Amygdala (tissue), 56 donors: ENCODE measurements at places on chromosomes 12 and 14.
A peak's percentile ranks its signal among the peaks of the same experiment; 100 is the strongest.

DNA sequence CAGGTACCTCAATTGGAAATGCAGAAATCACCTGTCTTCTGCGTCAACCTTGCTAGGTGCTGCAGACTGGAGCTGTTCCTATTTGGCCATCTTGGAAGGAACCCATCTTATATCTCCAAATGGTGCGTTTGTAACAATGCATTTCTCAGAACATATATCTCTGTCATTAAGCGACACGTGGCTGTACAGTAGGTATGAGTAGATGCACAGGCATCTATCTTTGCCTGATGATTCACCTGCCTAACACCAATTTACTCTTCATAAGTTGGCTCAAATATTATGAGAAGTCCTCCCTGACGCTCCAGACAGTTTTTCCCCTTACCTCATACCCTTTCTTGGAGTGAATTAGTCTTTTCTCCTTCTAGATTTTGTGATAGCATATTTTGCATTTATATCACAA lies 44.2 kb downstream of the GPR137C start:
- DNase-seq: no peak

- DNase-seq: no peak
Observed at GRCh38 chr14:34665785-34666435, 36.0 kb upstream of the SNX6 start.

- DNase-seq: no peak
Observed at GRCh38 chr12:49669796-49670195, 37.4 kb downstream of the FMNL3 start.

DNA sequence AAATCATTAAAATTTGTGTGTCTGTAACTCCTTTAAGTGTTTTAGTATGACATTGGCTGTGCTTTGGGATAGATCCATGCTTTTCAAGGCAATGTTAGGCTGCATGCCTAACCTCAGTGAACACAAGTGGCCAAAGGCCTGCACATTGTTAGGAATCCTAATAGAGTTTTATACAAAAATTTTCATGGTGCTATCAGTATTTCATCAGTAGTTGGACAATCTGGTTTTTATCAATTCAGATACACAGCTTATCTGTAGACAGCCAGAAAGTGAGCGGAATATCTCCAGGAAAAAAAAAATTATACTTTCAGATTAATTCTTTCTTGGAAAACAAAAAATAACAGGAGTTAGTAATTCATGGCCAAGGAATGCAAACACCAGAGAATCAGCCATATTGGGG lies 324.0 kb upstream of the PDE3A start:
- no peak for DNase-seq

DNA sequence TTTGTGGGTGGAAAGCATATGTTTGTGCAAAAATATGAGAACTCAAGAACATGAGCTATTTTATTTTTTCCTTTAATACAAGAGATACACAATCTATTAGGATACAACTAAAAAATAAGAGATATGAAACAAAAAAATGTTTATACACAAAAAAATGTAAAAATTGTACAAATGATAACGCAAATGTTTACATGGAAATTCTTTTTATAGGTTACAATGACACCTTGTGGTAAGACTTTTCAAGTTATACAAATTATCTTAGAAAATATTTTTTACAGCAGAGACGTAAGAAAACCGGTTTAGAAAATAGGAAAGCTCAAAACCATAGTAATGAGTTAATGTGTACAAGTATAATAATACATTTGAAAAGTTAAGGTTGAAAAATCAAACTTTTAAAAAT lies 25.5 kb downstream of the CEP83 start:
- no peak for DNase-seq

GRCh38 chr14:104187931-104188726 lies 49.7 kb downstream of the KIF26A start:
- no peak for DNase-seq

- no peak for DNase-seq
Observed at GRCh38 chr12:52300796-52301691, 9.7 kb upstream of the KRT81 start.

DNA sequence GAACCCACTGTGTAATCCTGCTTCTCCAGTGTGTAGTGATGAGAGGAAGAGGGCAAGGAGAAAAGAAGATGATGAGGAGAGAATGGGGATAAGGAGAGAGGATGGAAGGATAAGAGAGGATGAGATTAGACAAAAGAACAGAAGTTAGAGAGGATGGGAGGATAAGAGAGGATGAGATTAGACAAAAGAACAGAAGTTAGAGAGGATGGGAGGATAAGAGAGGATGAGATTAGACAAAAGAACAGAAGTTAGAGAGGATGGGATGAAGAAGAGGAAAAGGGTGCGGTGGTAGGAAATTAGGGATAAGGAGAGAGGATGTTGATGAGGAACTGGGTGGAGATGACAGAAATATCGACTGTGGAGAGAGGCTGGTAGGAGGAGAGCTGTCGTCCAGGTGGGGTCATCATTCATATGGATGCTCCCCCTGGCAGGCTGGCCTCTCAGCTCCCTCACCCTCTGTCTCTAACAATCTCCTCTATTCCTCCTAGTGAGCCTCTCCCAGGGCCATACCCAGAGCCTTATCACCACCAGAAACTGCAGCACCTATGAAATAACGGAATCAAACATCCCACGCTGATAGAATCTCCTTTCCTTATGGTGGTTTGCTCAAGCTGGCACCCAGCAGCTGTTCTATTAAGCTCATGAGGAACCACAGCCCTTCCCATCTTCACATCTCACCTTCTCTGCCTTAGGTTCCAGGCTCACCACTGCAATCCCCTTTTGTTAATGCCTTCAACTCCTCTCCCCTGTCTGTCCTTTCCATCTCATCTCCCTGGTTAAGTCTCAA lies 6.0 kb upstream of the CIROP start:
- no peak for DNase-seq

DNA sequence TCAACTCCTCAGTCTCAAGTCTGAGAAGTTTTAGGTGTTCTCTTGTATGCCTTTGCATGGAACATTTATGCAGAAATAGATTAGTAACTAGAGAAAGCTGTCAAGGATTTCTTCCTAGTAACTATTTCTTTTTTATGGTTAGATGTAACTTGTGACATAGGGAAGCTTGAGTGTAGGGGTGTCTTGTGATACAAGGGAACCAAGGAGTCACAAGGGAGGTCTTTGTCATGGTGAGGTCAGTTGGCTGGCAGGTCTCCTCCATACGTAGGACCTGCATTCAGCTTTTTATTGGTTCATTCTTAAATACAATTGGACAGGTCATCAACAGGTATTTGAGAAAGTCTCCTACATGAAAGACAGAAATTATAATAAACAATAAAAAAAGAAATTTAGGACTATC lies 394.0 kb upstream of the CCDC196 start:
- DNase-seq: no peak

GRCh38 chr12:122743895-122744525 lies 8.6 kb upstream of the DENR start:
- DNase-seq: no peak

DNA sequence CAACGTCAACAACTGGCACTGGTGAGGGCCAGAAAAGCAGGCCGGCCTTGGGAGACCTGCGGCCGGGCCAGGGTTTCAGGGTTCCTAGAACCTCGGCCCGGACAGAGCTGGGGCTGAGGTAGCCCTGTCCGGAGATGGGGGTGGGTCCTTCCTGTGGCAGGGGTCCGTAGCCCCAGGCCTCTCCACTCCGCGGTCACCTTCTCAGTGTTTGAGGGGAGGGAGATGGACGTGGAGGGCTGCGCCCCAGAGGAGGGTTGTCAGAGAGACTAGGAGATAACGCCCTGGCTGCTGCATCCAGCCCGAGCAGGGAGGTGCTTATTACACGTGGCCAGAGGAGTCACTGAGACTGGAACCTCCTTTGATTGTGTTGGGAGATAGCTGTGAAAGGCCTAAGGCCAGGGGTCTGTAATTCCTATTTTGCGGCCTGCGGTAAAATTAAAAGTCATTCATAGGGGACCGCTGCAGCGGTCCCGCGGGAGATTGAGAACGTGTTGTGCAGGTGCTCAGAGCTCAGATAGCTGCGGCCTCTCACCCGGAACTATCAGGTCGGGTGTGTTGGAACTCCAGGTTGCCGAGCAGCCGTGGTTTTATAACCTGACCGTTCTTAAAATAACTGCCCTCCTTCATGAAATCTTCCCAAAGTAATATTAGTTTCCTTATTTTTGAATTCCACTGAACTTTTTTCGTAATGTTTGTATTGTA lies 507 bp downstream of the AHSA1 start:
- no peak for DNase-seq

DNA sequence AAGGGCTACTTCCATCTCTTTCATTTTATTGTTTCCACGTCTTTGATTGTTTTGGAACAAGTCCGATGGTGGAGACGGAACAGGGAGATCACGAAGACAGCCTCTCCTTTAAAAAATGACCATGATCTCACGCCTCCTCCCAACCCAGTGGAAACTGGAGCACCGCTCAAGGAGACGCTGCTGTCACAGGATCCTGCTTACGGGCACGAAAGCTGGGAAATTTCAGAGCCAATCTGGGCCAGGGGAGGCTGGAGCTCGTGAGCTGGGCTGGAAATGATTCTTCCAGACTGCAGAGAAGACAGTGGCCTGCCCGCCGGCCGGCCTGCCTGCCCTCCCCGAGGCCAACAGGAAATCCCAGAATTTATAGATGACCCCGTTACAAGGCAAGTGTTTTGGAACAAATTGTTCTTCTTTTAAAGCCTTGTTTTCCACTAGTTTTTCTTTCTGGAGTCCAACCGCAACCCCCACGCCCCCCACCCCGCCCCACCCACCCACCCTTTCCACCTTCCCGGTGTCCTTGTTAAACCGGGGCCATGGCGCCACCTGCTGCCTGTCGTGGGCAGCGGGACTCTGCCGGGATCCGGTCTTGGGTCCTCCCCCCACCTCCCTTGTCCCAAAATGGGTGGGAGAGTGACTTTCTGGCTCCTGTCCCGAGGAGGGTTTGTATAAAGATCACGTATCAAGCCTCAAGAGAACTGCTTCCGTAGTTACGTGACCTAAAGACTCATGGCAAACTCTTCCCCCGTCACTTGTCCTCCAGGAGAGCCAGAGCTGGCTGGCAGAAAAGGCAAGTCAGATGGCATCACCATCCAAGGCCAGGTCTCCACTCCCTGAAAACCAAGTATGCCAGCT lies 40.3 kb downstream of the MAP1LC3B2 start:
- peak; percentile 3 for DNase-seq

DNA sequence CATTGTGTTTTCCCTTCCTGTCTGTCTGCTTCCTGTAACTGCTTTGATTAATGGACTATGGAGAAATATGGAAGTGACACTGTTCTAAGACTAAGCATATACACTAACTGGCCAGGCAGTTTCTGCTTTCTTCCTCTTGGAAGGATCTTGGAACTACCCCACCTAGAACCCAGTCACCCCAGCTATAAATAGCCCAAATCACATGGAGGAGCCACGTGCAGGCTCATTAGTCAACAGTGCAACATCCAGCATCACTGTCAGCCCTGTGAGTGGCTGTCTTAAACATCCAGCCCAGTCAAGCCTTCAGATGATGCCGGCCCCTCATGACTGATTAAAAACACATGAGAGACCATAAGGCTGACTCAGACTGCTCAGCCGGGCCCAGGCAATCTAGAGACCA lies 39.2 kb downstream of the BCAT1 start:
- no peak for DNase-seq

DNA sequence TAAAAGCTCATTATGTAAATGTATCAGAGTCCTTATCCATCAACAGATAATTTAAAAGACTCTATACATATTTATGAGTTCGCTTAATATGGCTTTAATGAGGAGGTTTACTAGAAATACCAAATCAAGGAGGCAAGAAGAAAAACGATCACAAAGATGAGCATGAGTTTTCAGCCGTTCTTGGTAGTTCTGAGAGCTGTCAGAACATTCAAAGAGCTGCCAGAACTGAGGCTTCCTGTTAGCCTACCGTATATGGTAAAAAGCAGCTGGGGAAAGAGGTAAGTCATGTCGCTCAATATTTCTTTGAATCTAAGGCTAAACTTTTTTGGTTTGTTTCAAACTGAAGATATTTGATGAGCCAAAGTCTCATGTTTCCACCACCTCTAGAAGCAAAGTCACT lies 115.3 kb upstream of the PLXNC1 start:
- DNase-seq: no peak

DNA sequence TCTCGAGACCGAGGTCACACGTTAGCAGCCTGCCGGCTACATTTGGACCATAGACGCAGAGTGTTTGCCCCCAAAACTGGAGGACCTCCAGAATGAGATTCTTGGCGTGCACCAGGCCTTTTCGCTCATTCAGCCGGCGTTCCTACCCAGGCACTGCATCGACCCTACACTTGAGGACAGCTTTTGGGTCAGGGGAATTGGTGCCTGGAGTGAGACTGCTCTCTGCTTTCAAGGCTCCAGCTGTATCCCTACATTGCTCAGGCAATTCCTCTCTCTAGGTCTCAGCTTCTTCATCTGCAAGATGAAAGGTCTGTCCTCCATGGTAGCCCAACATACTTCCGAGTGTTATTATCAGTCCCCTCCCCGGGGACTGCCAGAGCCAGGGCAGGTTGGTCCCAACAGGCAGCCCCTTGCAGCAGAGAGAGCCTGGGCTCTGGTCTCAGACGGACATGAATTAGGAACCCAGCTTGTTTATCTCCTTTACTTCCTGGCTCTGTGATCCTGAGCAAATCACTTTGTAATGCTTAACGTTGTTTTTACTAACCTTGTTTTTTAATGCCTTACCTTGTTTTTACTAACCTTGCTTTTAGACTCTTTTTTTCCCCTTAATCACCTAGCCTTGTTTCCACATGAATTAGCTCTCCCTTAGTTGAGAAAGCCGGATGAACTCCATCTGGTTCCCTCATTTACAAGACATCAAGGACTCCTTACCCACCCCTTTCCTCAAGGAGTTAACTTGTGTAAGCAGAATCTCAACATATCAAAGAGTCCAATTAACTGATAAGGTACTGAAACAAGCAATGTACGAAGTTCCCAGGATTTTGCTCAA lies 892 bp downstream of the TCHP start:
- DNase-seq: no peak

GRCh38 chr12:12138203-12139154 lies 67.7 kb downstream of the BCL2L14 start:
- no peak for DNase-seq

DNA sequence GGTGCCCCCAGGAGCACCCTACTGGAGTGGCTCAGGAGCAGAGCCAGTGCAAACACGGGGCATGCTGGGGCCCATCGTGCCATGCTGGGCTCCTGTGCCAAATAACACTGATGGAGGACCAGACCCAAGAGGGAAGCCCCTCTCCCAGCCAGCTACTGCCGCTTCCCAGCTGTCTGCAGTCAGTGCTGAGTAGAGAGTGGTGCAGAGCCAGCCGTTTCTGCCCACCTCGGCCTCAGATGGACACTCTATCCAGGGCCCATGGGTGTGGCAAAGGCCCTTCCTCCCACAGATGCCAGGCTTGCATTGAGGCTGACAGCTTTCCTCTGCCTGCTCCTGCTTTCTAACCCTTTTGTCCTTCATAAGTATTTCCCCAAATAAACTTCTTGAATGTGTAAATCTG lies 13.2 kb downstream of the CLBA1 start:
- DNase-seq: no peak

GRCh38 chr12:53097564-53098353 lies at the start of gene IGFBP6:
IGFBP6 (plus strand) TSS chr12:53097667; CDS start chr12:53097718, 51 bp downstream.
- no peak for DNase-seq

DNA sequence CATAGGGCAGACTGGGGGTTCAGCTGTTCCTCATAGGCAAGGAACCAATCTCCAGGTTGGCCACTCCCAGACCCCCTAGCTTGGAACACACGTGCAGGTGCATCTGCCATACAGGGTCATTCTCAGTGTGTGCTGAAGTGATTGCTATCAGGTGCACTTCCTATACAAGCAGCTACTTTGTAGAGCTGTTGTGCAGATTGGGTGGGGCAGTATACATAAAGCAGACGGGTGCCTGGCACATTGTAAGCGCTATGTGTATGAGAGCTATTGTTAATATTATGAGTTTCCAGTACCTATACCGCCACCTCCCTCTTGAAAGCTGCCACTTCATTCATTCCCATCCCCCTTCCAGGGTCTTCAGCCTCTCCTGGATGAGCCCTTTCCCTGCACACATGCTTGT lies 17.3 kb downstream of the IRF2BPL start:
- DNase-seq: no peak
